ENCODE measurements at places on chromosomes 7 and 10.

- no peak for DNase-seq
Measured at GRCh38 chr10:77072361-77072835, 565.2 kb downstream of the KCNMA1 start.

DNA sequence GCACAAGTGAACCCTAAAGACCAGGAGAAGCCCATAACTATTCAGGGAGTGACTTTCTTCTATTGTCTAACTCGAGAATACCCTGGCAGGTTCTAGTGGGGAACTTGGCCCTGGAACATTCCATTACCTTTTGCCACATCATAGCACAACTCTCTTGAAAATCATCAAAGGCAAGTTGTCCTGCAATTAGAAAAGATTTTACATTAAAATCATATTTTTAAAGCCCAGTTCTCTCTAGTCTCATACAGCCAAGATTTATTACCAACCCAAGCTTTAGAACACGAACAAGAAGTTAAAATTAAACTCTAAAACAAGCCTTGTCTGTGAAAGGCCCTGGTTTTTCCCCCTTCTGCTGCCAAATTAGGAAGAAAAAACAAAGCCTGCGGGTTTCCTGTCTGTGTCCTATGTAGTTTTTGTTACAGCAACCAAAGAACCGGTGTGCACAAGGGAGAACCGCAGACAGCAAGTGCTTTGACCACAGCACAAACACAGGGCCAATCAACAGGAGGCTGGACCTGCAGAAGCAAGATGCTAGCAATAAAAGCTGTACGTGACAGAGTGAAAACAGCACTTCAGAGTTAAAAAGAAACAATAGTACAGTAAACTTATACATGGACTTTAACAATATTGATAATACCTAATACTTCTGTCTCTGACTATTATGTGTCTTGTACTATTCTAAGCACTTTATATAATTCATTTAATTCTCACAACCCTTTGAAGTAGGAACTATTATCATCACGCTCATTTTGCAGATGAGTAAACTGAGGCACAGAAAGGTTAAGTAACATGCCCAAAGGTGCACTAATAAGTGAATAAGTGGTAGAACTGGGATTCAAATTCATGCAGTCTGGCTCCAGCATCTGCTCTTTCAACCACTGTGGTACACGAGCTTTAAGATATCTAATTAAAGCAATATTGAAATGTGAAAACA lies 65.8 kb downstream of the STK17A start:
- no peak for DNase-seq

DNA sequence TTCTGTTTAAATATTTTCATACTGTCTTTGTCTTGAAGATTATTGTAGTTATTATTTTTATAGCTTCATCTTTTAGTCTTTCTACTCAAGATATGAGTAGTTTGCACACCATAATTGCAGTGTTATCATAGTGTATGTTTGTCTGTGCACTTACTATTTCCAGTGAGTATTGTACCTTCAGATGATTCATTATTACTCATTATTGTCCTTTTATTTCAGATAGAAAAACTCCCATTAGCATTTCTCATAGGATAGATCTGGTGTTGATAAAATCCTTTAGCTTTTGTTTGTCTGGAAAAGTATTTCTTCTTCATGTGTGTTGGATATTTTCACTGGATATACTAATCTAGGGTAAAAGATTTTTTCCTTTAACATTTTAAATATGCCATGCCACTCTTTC lies 646.2 kb upstream of the GRM3 start:
- no peak for DNase-seq

GRCh38 chr7:74027683-74028320 lies at the start of gene ELN:
Gene ELN, plus strand, starts transcription at chr7:74028173. Its CDS starts 15 bp downstream, at chr7:74028188.
- DNase-seq, result no peak

DNA sequence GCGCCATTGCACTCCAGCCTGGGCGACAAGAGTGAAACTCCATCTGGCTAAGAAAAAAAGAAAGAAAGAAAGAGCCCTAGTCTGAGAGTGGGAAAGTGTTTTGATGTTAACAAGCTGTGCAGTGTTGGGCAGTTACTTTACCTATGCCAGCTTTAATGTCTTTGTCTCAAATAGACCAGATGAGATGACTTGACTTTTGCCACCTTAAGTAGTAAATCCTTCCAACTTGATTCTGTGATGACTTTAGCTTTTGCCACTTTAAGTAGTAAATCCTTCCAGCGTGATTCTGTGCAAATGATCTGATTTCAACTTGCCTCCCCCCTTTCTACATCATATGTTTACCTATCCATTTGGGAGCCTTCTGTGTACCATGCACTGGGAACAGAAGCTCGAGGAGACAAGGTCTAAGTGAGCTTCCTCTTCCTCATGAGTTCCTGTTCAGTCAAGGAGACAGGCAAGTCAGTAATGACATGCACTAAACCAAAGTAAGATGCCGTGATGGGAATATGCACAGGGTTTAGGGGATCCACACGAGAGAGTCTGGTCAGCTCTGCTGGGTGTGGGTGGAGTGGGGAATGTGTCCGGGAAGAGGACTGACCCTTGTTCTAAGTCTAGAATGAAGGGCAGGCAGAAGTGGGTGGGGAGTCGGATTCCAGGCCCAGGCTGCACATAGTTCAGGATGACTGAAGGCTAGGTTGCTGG lies 17.2 kb downstream of the INPP5F start:
- no peak for DNase-seq

DNA sequence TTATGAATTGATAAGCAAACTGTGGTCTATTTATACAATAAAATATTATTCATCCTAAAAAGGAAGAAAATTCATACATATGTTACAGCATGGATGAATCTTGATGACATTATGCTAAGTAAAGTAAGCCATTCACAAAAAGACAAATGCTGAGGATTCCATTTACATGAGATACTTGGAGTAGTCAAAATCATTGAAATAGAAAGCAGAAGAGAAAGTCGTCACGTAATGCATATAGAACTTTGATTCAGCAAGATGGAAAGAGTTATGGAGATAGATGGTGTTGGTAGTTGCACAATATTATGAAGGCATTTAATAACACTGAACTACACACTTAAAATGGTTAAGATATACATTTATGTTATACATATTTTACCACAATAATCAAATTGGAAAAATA lies 309.7 kb upstream of the KLF6 start:
- DNase-seq, result no peak

- DNase-seq, result peak; percentile 3
Measured at GRCh38 chr7:144821067-144821466, 14.8 kb downstream of the TPK1 start.

DNA sequence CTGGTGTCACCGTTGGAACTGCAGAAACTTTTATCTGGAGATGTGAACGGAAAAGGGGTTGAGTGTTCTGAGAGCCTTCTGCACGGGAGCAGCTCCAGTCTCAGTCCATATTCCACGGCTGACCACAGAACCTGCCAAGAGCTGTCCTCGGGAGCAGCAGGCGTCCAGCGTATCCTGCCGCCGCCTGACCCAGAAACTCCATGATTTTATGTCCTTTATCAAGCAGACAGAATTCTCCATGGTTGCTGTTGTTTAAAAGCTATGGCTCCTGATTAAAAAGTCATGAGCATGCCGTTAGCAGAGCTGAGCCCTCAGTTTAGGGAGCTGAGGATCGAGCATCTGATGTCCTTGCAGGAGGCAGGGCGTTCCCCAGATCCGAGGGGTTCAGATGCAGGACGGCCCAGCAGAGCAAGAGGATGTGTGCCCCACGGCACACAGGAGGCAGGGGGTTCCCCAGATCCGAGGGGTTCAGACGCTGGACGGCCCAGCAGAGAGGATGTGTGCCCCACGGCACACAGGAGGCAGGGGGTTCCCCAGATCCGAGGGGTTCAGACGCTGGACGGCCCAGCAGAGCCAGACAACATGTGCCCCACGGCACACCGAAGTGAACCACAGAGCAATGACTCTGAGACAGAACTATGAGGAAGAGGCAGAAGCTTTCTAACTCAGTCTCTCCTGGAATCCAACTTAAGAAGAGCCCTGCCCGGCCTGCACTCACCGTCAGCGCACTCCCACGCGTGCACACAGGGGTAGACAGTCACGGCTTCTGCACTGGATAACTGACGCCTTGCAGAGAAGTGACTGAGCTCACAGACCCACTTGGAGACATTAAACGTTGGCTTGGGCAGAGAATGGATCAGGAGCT lies 96.4 kb downstream of the WDR37 start:
- DNase-seq, result no peak

DNA sequence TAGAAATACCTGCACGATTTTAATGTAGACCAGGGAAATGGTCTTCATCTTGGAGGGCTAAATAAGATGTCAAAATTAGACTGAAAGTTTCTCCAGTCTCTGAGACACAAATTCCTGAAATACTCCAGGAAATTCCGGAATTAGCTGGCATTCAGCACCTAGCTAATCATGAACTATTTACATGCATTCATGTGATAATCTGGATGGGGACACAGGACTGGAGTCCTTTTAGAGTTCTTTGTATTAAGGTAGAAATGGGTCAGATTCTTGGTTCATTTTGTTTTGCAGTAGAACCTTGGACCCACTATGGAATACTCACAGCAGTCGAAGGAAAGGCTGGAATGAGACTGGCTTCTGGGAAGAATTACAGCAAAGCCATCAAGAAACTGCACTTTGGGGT lies 65.3 kb upstream of the MDFIC start:
- no peak for DNase-seq

DNA sequence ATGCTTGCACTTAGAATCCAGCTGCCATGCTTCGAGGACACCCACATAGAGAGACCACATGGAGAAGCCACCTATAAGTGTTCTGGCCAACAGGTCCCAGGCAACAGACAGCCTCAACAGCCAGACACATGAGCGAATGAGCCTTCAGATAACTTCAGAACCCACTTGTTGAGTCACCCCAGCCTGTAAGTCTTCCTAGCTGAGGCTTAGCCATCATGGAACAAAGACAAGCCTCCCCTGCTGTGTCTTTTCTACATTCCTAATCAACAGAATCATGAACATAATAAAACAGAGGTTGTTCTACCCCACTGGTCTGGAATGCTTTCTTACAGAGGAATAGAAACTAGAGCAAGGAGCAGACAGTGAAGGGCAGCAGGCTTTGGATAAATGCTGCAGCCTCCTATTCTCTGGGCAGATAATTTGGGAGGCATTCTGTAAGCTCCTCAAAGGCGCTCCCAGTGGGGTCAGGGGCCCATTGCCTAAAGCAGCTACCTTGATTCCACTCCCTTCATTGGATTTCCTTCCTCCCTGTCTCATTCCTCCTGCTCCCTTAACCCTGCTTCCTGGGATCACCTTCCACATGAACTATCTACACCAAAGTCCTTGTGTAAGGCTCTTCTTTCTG lies 4.6 kb downstream of the TLL2 start:
- DNase-seq, result no peak

DNA sequence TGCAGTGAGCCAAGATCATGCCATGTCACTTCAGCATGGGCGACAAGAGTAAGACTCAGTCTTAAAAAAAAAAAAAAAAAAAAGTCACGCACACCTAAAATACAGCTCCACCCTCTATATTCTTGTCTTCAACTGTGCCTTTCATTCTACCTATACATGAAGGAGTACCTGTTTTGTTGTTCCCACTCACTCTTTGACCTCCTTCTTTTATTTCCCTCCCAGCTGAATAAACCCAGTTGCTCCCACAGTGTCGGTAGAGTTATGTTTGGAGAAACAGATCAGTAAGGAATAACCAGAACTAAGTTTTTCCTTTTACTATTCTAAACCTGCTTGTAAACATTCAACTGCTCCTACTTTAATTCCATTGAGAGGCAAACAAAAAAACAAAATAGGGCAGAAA lies 50.3 kb downstream of the IDE start:
- DNase-seq, result no peak

DNA sequence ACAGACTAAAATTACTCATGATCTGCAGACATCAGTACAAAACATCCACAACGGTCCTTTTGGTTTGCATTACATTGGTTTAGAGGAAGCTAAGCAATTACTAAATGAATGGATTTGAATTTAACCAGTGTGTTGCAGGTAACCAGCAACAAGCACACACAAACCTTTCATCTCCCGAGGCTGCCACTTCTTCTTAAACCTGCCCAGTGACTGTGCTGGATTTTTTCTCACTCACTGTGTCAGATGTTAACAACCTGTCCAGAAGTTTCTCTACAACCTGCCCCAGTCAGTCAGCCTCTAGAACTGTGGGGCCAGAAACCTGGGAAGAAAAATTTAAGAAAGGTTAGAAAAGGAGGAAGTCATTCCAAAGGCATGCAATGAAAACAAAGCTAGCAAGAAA lies 2.4 kb upstream of the MEOX2 start:
- DNase-seq, result no peak

DNA sequence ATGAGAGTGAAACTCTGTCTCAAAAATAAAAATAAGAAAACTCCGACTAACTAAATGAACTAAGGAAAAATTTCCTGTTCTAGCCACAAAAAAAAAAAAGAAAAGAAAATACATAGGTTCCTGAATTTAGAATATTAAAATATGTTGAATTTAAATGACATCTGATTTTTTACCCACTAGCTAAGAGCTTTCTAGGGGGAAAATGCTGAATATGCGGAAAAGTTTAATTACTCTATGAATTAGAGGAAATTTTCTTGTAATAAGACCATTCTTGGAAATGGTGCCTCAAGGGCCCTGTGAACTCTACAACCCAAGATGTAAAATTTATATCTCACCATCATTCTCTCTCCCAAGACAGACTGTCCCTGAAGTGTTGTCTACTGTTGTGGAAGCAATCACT lies 165.0 kb upstream of the CALN1 start:
- no peak for DNase-seq

- DNase-seq, result no peak
Measured at GRCh38 chr7:100612730-100613390, 520 bp downstream of the MOSPD3 start.

DNA sequence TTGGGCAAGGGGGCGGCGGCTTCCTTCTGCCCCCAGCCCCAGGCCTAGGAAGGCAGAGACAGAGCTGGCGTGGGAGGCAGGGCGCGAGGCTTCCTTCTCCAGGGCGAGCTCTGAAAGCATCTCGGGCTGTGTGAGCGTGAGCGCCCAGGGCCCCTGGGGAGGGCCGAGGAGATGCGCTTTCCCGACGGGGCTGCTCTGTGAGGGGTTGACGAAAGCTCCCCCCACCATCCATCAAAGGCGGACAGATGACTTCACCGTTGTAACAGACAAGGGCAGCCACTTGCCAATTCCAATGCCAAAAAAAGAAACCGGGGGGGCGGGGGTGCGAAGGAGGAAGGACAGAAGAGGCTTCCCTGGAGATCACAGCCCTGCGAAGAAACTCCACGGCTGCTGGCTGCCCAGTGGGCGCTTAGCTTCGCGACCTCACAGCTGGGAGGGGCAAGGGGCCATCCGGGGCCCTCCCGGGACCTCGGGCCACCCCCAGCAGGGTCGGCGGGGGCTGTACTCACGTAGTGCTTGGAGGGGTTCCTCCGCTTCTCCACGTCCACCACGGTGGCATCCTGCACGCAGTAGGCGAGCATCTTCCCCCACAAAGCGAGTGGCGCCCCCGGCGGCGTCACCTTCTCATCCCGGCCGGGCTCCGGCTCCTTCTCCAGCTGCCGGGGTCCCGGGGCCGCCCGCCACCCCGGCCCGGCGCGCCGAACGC lies 537 bp downstream of the SH3PXD2A start:
- DNase-seq, result no peak

DNA sequence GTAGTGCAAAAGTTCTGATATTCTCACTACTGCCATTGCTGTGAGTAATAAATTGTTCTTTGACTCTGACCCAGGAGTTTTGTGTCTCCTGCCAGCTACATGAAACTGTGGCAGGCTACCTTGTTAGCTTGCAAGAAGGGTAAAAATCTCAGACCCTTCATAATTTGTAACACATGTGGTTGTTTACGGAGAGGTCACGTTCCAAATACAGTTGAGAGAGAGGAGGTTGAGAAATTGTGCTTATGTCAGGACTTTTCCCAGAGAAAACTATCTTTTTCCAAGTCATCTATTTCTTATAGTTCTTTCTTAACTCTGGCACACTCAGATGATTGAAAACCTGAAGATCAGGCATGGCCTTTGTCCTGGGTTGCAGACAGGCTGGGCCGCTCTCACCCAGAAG lies 114.4 kb upstream of the SVIL start:
- no peak for DNase-seq

- DNase-seq, result no peak
Measured at GRCh38 chr7:12553416-12553815, 17.1 kb upstream of the SCIN start.

Data from NCI-H1694 (cell line).